Tibial nerve (tissue), 4 donors: ENCODE measurements at places on chromosomes 12 and 14.

GRCh38 chr14:76881348-76881747, 55.1 kb downstream of the LRRC74A start:
- no peak for DNase-seq

DNA sequence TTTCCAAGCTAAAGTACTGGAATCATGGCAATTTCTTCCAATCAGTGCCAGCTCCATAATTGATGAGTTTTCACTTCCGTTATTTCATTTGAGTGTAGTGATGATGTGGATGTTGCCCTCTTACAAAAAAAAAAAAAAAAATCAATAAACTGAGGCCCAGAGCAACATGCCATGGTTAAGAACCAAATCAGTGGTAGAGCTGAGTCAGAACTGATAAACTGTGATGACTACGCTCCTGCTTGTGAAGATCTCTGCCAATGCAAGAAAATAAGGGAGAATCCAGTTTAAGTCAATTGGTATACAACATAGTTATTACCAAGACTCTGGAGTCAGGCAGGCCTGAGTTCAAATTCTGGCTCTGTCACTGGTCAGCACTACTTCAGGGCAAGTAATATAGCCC, 102.7 kb downstream of the GPR135 start:
- DNase-seq, result no peak

DNA sequence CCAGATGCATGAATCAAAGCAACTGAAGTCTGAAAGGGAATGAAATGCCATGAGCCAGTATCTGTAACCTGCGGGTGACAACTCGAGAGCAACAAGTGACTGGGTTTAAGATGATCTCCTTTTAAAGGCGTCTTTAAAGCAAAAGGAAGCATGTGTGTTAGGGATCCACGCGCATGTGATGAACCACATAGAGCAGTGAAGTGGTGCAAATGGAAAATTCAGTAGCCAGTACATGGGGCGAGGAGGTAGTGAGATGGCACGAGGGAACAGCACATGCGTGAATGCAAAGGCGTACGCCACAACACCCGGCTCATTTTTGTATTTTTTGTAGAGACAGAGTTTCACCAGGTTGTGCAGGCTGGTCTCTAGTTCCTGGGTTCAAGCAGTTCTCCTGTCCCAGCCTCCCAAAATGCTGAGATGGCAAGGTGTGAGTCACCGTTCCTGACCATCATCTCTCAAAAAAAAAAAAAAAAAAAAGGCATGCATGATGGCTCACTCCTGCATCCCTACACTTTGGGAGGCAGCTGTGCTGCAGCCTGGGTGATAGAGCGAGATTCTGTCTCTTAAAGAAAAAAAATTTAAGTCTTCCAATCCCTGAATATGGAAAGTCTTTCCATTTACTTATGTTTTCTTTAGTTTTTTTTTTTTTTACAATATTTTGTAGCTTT, 24.6 kb upstream of the BCL7A start:
- no peak for DNase-seq

DNA sequence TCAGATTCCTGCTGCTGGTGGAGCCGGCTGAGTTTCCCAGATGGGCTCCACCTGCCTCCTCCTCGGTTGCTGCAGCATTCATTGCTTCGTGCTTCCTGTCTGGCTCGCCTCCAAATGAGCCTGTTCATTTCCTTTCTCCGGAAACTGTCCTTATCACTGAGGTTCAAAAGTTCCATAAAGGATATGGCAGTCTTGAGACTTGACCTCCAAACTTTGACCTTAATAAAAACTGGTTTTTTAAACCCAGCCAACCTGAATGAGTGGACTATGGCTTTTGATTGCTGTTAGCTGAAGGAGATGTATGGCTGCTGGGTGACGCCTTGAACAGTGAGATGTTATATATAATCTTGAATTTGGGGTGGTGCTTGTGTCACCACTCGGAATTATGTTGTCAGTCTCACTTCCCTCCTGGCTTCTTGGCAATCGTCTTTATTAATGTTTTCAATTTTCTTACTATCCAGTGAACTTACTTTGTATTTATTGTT, 62.7 kb downstream of the RASSF3 start:
- DNase-seq, result no peak

- DNase-seq, result no peak
Measured at GRCh38 chr12:12387501-12387900, 30.6 kb downstream of the BORCS5 start.

- DNase-seq, result no peak
Measured at GRCh38 chr12:43979450-43979849, 143.6 kb downstream of the TMEM117 start.

GRCh38 chr12:32569259-32569658, 109.8 kb upstream of the DNM1L start:
- DNase-seq, result no peak

DNA sequence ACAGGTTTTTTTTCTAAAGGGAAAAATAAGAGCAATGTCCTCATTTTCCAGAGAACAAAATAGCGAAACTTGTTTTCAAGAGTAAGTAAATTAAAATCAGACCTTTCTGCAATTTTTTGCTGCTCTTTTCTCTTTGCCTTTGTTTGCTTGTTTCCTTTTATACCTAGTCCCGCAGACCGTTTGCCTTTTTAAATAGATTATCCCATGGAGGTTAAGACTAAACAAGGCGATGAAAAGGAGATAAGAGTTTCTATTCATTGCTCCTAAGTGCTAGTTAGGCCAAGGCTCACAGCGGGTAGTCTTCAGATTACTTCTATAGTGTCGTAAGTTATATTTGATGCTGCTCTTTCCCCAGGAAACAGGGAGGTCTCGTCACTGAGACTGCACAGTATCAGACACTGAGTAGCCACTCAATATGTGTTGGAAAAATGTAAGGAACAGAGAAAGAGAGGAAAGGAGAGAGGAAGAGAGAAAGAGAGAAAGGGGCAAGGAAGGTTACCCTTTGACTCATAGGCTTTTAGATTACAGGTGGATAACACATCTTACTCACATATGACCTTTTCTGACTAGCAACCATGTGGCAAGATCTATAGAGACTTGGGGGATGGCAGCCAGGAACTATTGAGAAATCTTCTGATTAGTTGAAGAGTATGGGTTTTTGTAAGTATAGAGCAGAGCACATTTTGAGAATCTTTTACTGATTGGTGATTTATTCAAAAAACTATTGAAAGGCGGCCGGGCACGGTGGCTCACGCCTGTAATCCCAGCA, 107.5 kb upstream of the PARP11 start:
- DNase-seq, result no peak

- no peak for DNase-seq
Measured at GRCh38 chr14:83470959-83471695, 1937.5 kb upstream of the SEL1L start.

DNA sequence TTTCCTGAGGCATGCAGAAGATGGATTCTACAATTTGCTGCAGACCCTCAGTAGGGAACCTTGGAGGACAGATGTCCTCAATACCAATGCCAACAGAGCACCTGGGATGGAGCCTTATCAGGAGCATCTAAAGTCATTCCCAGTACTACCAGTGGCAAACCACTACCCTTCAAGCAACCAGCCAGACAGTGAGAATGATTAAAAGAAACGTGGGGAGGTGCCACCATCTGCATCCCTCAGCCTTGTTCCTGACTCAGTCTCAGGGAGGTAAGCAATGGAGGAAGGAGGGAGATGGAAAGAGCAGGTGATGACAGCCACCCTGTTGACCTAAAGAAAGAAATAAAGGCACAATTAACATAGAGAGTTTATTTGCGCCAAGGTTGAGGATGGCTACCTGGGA, 175.2 kb upstream of the GRIN2B start:
- DNase-seq, result no peak

- DNase-seq, result no peak
Measured at GRCh38 chr12:19830446-19830845, 391.2 kb downstream of the AEBP2 start.

GRCh38 chr12:73726881-73727280, 810.8 kb upstream of the ATXN7L3B start:
- no peak for DNase-seq

GRCh38 chr12:95790917-95791849, 619 bp upstream of the NTN4 start:
- peak; percentile 44 for DNase-seq

DNA sequence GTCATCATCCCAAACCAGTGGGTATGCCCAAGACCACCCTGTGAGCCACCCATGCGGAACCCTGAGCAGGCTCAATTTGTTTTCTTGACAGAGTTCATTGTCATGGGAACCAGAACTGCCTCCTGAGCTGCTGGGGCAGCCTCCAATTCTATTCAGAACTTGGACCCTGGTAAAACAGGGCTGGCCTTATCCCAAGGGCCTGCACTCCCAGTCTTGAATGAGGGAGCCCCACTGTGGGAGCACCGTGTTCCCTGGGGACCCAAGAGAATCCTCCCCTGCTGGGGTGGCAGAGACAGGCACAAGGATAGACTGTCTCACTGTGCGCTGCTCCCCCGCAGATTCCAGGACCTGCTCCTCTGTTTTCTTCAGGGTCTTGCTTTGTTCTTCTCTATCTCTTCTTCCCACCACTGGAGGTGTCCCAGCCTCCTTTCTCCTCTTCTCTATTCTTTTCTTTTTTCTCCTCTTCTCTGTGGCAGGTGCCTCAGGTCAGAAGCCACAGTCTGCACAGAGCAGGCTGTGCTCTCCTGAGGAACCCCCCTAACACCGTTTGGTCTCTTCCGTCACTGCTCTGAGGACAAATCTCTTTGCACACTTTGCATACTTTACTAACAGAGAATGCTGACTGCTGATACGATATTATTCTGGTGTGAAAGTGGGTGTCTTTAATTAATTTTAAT, 31.2 kb upstream of the CHPT1 start:
- no peak for DNase-seq

DNA sequence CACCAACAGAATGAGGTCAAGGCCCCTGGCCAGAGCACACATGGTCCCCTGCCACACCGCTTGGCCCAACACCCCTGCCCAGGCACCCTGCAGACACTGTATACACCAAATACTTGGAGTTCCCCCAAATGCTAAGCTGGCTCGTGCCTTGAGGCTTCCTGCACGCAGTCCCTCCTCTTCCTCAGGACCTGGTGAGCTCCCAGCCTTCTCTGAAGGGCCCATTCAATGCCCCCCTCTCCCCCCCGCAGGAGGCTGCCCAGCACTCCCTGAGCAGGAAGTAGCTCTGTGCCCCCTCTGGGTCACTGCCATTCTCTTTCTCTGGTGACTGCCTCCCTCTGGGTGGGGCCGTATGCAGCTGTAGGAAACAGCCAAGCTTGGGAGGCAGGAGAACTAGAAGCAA, 75.3 kb downstream of the ITPK1 start:
- no peak for DNase-seq

- no peak for DNase-seq
Measured at GRCh38 chr12:88802096-88802706, 221.9 kb upstream of the KITLG start.

GRCh38 chr12:75041472-75041871, 168.2 kb downstream of the KCNC2 start:
- DNase-seq, result no peak

GRCh38 chr12:114013575-114014345, 47.6 kb upstream of the RBM19 start:
- no peak for DNase-seq

- no peak for DNase-seq
Measured at GRCh38 chr14:61385002-61385685, 63.8 kb downstream of the PRKCH start.

DNA sequence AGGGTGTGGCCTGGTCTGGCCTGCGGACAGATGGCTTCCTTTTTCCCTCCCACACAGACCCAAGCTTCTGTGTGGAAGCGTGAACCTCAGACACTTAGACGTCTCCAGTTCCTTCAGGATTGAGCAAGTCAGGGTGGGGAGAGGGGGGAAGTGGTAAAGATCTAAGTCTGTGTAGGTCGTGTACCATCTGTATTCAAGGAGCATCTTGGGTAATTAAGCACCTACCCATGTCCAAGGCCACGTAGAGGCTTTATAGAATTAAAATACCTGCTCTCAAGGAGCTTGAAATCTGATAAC, 1.7 kb downstream of the AVIL start:
- DNase-seq, result no peak

GRCh38 chr12:71780237-71780822, 25.7 kb downstream of the RAB21 start:
- peak; percentile 18 for DNase-seq

GRCh38 chr14:35223927-35224326, 68.3 kb upstream of the PSMA6 start:
- no peak for DNase-seq

GRCh38 chr12:81617915-81618314, 141.2 kb downstream of the PPFIA2 start:
- DNase-seq, result no peak

GRCh38 chr12:132388379-132389015, 59.1 kb upstream of the GALNT9 start:
- no peak for DNase-seq

GRCh38 chr14:24094841-24095270, 745 bp downstream of the PCK2 start:
- no peak for DNase-seq

DNA sequence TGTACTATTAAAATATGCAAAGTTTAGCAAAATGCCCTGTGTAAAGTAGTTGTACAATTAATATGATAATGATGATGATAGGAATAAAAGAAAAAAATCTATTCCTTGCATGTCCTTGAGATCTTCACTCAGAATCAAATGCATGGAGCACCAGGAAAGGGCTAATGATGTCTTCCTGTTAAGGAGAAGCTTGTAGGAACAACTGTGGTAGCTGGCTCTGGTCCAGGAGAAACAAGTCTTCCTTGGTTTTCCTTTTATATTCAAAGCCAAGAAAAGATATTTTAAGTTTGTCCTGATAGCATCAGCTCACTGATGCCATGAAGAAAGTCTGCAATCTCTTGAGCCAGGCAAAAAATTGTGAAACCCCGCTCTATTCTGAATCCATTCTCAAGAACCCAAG, 138.9 kb downstream of the PIK3C2G start:
- DNase-seq, result no peak

- no peak for DNase-seq
Measured at GRCh38 chr14:104048758-104049507, 36.6 kb upstream of the ASPG start.

DNA sequence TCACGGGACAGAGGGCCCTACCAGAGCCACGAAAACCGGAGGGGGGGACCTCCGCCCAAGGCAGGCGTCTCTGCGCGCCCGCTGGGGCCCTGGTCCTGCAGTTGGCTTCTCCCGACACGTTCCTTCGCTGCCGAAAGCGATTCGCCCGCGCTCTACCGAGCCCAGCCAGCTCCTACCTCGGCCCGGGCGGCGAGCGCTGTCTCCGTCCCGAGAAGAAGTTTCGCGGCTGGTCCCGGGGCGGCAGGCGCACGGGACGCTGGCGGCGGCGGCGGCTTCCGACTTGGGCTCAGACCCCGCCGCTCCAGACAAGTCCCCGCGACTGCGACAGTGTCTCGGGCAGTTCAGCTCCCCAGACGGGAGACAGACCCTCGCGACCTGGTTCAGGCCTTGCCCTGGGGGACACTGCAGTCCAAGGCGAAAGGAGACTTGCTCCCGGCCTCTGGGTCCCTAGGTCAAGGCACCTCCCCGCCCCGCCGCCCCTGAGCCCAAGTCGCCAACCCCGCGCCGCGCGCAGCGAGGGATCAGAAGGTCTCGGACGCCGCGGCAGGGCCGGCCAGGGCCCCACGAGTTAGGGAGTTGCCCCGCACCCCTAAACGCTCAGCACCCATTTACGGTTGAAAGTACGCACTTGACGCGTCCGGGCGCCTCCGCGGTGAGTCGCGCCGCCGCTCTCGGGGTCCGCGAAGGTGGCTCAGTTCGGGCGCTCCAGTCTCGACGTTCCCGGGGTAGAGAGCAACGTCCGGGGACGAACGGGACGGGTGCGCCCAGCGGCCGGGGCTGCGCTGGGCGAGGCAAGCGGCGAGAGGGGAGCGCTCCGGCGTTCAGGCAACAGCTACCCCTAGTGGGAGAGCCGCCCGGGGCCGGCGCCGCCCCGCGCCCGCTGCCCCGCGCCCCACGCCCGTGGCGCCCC, 1.4 kb upstream of the DIO3 start:
- DNase-seq, result no peak
